Vein endothelial cell (primary cell): ENCODE measurements at places on chromosomes 5 and 9. TPM values are rescaled to one million over a fixed set of nuclear protein-coding genes. Genes with fewer than 3 reads are reported as not detected.

The ECSCR gene
- 329 and 359 TPM in 2 replicates for total RNA-seq

The GPR21 gene
- 1.3 TPM in 2 replicates for total RNA-seq

The SMIM33 gene
- total RNA-seq: not detected in 2 replicates

The FAXDC2 gene
- 6.2 and 8.8 TPM in 2 replicates for total RNA-seq

The TMEM252 gene
- not detected in 2 replicates for total RNA-seq

The DAB2IP gene
- 37.1 and 54.9 TPM in 2 replicates for total RNA-seq

The PCDHA9 gene
- under 0.01 TPM in 2 replicates for total RNA-seq
